Mammary epithelial cell (primary cell): ENCODE measurements at places on chromosomes 7 and 10. TPM values are rescaled to one million over a fixed set of nuclear protein-coding genes. Genes with fewer than 3 reads are reported as not detected.

Gene URGCP
- total RNA-seq = 39.4 and 40.5 TPM in 2 replicates

Gene UPK3B
- total RNA-seq = 3.9 and 4.0 TPM in 2 replicates

Gene SPDYE11
- 0.17 TPM for total RNA-seq

Gene LOXL4
- total RNA-seq = 26.5 TPM

Gene ZMIZ1
- total RNA-seq = 22.3 TPM
